ENCODE measurements at places on chromosomes 6 and 20. TPM values are rescaled to one million over a fixed set of nuclear protein-coding genes. Genes with fewer than 3 reads are reported as not detected.

GRCh38 chr6:6696867-6697531 is 108.5 kb downstream of the LY86 start:
- H3K4me1 ChIP-seq = peaks cover 40% of the 10 kb centered on the region
- H3K36me3 ChIP-seq = no peaks in the 10 kb centered on the region
- no peak for DNase-seq
- no peak overlapping the region for H3K27ac ChIP-seq
- no peak overlapping the region for H3K4me3 ChIP-seq
- H3K27me3 ChIP-seq = peaks cover 4% of the 10 kb centered on the region

DNA sequence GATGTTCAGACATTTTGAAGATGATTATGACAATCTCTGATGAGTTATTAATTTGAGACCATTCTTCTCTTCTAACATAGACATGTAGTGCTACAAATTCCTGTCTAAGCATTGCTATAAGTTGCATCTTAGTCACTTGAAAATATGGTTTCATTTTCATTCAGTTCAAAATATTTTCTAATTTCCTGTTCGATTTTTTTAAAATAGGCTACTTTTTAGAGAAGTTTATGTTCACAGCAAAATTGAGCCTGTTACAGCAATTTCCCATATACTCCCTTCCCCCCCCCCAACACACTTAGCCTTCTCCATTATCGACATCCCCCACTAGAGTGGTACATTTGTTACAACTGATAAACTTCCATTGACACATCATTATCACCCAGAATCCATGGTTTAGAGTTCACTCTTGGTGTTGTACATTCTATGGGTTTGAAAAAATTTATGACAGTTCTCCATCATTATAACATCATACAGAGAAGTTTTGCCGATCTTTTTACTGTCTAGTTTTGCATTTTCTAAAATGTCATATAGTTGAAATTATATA is 31.2 kb downstream of the PLAGL1 start:
- no peak overlapping the region for H3K27ac ChIP-seq
- no peak for DNase-seq
- H3K36me3 ChIP-seq = no peaks in the 10 kb centered on the region

DNA sequence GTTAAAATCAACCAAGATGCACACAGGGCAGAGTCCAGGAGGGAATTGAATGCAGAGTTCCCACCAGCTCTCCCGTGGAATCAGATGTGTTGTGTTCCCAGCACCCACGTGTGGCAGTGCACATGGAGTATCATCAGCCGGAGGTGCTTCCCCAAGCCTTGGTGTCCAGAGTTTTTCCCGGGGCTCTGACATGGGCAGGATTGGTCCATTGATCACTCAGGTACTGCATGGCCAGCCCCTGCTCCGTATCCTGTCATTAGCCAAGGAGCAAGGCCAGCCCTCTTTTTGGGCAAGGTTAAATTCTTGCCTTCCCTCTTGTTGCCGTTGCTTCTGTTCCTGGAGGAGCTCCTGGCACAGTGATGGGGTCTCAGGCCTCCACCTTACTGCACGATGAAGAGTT is 28.6 kb upstream of the SLC22A1 start:
- no peak overlapping the region for H3K4me3 ChIP-seq
- no peak overlapping the region for H3K27ac ChIP-seq
- peaks cover 8% of the 10 kb centered on the region for H3K4me1 ChIP-seq
- no peaks in the 10 kb centered on the region for H3K27me3 ChIP-seq
- peaks cover 59% of the 10 kb centered on the region for H3K36me3 ChIP-seq
- no peak for DNase-seq

FLRT3 gene
- 62.7 TPM for total RNA-seq
